Hypothalamus (tissue), 51 donors: ENCODE measurements at places on chromosomes 12 and 14.

DNA sequence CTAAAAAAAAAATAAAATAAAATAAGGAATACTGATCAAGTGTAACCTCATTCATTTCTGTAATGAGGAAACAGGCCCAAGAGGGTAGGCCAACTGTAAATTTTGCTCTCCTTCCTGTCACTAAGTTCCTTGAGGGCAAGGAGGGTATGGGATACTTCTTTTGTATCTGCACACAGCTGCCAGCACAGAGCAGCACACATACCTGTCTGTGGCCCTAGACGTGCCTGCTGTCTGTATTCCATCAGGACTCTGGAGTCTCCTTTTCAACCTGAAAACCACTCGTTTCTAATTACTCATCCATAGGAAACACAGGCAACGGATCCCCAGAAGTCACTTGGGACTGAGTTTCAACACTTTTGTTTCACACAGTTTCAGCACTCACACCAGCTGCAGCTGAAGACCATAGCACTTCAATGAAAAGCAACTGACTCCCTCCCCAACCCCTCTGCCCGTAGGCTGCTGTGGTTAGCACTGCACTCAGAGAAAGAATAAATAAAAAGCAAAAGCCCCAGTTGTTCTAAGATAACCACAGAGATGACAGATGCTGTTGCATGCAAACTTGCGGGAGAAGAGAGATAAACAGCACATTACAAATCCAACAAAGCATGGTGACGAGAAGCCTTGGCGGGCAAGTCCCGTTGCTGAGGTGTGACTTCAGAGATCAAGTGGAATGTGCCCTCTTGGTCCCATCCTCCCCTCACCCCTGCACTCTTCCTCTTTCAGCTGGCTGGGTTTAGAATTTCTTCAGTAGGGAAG is 24.9 kb downstream of the CRACR2A start:
- DNase-seq: no peak

- DNase-seq: no peak
These were observed 4.2 kb downstream of the PLEKHG3 start for GRCh38 chr14:64708148-64709004.

DNA sequence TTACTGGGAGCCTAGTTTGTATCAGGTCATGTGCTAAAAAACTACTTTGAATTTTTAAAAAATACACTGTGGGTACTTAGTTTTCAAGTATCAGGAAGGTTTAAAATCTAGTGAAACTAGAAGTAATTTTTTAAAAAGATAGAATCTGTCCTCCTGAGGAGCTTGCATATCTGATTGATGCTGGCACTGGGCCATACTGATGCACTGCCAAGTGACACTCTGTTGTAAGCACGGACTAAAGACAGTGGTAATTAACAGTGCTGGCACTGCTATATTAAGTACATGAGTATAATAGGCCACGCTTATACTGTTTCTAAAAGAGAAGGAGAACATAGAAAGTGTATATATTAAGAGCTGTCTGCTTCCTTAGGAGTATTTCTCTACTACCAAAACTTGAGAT is 10.0 kb upstream of the TBC1D30 start:
- no peak for DNase-seq

DNA sequence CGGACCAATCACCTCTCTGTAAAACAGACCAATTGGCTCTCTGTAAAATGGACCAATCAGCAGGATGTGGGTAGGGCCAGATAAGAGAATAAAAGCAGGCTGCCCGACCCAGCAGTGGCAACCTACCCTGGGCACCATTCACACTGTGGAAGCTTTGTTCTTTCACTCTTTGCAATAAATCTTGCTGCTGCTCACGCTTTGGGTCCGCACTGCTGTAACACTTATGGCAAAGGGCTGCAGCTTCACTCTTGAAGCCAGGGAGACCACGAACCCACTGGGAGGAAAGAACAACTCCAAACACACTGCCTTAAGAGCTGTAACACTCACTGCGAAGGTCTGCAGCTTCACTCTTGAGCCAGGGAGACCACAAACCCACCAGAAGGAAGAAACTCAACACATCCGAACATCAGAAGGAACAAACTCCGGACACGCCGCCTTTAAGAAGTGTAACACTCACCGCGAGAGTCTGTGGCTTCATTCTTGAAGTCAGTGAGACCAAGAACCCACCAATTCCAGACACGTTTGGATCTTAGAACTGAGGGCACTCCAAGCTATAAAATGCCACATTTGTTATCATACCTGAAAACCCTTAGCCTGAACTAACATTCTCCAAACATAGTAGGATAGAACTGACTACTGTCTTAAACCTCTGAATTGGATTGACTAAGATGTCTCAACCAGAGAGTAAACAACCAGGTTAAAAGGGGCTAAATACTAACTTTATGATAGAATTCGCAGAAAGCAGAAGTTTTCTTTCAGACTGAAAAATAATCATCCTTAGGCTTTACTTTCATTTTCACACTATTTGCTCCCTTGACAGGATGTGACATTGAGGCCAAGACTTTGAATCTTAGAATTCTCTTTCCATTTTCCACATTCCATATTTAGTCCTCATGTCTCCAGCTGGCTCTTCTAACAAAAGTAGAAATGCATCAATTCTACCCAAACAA is 33.6 kb downstream of the CDKL1 start:
- no peak for DNase-seq

DNA sequence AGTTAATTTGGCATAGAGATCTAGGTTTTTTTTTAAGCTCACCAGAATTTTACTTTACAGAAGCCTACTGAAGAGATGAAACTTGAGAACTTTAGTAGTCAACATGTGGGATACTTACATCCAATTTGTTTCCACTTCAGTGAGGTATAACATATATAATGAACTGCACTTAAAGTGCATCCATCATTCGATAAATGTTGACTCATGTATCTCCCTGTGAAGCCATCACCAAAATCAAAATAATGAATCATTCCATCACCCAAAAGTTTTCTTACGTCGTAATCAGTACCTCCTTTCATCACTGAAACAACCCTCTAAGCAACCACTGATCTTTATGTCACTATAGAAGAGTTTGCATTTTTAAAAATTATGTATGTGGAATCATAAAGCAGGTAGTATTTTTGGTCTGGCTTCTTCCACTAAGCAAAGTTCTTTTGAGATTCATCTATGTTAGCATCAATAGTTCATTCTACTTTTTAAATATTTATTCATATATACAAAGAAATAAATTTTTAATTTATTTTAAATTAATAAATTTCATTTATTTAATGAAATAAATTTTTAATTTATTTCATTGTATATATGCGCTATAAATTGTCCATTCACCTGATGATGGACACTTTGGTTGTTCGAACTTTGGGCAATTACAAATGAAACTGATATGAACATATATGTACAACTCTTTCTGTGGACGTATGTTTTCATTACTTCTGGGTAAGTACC is 2.0 kb upstream of the CPNE8 start:
- DNase-seq: no peak

DNA sequence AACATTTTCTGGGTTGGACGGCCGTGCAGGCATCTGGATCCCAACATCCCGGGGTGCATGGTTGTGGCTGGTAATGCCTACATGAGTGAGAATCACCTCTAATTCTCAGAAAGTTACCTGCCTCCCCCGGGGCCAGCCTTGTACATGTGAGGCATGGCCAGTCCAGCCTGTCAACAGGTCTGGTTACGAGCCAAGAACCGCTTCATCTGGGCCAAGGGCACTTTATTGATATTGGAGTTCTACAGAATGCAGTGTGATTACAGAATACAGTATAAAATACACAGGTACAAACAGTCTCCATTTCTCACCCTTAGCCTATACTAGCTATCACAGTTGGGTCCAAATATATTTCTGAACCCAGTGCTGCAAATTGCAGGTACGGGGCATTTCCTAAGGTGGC is 84.9 kb upstream of the EVL start:
- no peak for DNase-seq

DNA sequence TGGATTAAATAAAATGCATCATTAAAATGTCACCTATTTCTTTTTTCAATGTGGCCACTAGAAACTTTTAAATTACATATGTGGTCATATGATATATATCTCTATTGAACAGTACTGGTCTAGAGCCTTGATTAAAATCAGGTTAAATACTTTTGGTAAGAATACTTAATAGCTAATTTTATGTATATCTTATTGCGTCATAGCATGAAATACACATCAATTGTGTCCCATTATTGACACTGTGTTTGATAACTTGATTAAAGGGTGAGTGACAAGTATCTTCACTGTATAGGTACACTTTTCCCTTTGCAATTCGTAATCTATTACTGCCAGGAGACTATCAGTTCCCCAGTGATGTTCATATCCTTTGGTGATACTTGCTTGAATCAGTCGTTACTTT is 4.4 kb upstream of the HELB start:
- no peak for DNase-seq

GRCh38 chr12:30783946-30784345 is 29.2 kb upstream of the CAPRIN2 start:
- no peak for DNase-seq

DNA sequence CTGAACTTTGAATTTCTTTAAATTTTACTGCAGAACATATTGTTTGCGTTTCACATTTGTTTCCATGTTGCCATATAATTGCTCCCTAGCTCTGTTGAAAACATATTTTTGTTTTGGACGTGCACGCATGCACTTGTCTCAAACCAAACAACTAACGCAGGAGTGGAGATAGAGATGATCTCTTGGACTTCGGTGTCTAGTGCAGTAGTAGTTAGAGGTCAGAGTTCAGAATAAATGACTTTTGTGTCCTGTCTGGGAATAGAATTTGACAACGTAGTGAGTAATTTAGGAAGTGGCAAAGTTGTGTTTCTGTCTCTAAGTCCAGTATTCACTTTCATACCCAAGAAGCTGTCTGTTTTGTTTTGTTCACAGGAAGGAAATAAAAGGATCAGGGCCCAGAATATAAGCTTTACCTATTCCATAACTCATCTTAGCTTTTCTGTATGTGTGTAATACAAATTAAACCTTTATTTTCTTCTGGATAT is 173.8 kb downstream of the AEBP2 start:
- DNase-seq: no peak
